ENCODE measurements at places on chromosomes 4 and X.

GRCh38 chrX:13780868-13781427 is 35.9 kb downstream of the GPM6B start:
- DNase-seq = no peak

DNA sequence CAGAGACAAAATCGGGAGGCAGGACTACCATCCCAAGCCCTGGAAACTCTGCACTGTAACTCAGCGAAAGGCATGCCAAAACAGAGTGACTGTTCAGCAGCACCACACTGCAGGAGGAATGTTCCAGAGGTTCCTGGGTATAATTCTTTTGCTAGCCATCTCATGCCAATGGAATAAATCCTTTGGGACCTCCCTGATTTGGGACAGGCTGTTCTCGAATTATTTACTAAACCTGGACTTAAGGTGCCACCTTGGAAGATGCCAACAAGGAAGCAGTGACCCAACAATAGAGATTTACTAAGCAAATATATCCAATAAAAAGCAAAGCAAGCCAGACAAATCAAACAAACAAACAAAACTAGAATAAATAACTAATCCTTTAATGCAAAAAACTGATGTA is 9.3 kb downstream of the AADAT start:
- DNase-seq = no peak

- DNase-seq = peak; percentile 57
Measured at GRCh38 chr4:185587427-185588161, 52.3 kb upstream of the PDLIM3 start.

DNA sequence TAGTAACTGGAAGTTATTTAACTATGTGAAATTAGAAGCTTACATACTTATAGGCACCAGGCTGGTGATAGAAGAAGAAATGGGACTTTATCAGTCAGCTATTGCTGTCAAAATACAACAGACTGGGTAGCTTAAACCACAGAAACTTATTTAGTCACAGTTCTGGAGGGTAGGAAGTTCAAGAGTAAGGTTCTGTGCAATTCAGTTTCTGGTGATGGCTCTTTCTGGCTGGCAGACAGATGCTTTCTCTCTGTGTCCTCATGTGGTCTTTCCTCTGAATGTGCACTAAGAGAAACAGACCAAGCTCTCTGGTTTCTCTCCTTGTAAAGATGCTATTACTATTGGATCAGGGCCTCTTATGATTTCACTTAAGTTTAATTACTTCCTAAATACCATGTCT is 92.1 kb upstream of the ANKRD50 start:
- no peak for DNase-seq

- no peak for DNase-seq
Measured at GRCh38 chrX:65745992-65746391, 78.5 kb downstream of the MSN start.

- DNase-seq = no peak
Measured at GRCh38 chrX:28311466-28311865, 275.8 kb upstream of the IL1RAPL1 start.

DNA sequence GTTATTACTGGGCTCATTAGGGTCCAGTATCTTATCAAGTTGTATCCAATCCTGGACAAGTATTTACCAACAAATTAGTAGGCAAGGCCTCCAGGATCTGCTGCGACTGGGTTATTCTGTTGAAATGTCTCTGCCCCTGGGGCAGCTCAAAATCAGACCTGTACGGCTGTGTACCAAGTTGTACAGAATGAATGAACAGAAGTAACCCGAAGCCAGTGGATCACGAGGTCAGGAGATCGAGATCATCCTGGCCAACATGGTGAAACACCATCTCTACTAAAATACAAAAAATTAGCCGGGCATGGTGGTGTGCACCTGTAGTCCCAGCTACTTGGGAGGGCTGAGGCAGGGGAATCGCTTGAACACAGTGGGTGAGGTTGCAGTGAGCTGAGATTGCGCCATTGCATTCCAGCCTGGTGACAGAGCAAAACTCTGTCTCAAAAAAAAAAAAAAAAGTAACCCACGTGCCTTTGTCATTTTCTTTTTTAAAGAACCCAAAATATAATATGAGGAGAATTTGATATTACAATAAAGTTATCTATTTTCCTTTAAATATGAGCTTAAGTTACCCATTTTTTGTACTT is 127.3 kb downstream of the CBR4 start:
- no peak for DNase-seq

DNA sequence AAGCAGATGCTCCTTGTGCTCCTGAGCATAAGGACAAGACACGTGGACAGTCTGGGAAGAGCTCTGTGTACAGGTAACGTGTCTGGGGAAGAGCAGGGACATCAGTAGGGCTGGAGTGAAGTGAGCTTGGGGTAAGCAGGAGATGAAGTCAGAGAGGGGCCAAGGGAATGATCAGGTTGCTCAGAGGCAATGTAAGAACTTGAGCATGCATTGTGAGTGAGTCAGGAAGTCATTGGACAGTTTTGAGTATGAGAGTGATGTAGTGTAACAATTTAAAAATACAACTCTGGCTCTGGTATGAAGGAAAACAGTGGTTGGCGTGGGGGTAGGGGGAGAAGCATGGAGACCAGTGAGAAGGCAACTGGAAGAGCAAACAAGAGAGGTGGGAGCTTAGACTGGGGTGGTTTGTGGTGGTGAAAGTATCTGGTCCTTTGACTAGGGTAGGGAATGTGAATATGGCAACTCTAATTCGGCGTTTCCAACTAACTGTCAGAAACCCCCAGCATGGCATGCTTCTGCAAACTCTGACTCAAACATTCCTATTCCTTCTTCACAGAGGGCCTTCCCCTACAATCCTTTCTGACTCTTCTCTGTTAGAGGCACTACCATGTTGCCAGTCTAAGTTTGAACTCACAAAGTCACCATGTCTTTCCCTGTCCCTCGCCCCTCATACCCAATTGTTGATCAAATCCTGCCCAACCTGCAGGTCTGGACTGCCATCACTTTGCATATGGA is 57.2 kb downstream of the STBD1 start:
- DNase-seq = no peak

DNA sequence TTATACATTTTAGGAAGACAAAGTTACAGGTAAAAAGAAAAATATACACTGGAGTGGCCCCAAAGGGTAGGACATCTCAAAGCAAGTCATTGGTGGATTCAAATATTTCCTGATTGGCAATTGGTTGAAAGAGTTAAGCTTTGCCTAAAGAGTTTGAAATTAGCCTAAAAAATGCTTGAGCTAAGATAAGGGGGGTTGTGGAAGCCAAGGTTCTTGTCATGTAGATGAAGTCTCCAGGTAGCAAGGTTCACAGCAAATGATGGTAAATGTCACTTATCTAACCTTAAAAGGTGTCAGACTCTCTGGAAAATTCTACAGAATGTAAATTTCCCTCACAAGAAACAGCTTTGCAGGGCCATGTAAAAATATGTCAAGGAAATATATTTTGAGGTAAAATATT is 596.7 kb downstream of the FAT4 start:
- no peak for DNase-seq

Data from T-helper 22 cell (primary cell).